ENCODE measurements at places on chromosomes 4 and X. TPM values are rescaled to one million over a fixed set of nuclear protein-coding genes. Genes with fewer than 3 reads are reported as not detected.

Gene HHIP
- 0.78 TPM for total RNA-seq

Gene PAGE2B
- total RNA-seq, result not detected

Gene CHST7
- 20.7 TPM for total RNA-seq

Gene HS3ST1
- 0.71 TPM for total RNA-seq

Gene CCDC110
- 0.06 TPM for total RNA-seq

Gene PARM1
- total RNA-seq, result 0.48 TPM

Gene CENPVL3
- total RNA-seq, result 0.14 TPM

Gene PHF8
- 9.4 TPM for total RNA-seq

Gene CHRDL1
- total RNA-seq, result not detected

Gene EIF4E
- 70.1 TPM for total RNA-seq

Gene BMPR1B
- total RNA-seq, result 7.7 TPM

Gene MAGEA12
- total RNA-seq, result 0.12 TPM

Gene TREX2
- 1.7 TPM for total RNA-seq

Gene CLIC2
- 0.20 TPM for total RNA-seq

Gene SOX3
- total RNA-seq, result not detected

Gene WNK3
- not detected for total RNA-seq

Gene DCHS2
- not detected for total RNA-seq

Gene LRCH2
- not detected for total RNA-seq

Gene NKX3-2
- total RNA-seq, result 0.09 TPM

Gene ARMCX4
- total RNA-seq, result 0.34 TPM

Gene EVC2
- total RNA-seq, result 2.5 TPM

Gene INTS6L
- 0.12 TPM for total RNA-seq

Gene TLR3
- 0.39 TPM for total RNA-seq

Gene IKBKG
- total RNA-seq, result 42.7 TPM

Gene GIMD1
- not detected for total RNA-seq

Gene SUPT20HL2
- total RNA-seq, result not detected

Gene CC2D2A
- 12.2 TPM for total RNA-seq

Gene UGT2A1
- total RNA-seq, result not detected

Gene ALAS2
- not detected for total RNA-seq

Gene DCAF8L2
- total RNA-seq, result not detected

Gene SHOX
- total RNA-seq, result not detected

Gene SH3RF1
- 11.3 TPM for total RNA-seq

Gene HMGN5
- 2.2 TPM for total RNA-seq

Gene CXCL13
- not detected for total RNA-seq

Gene TRPC5OS
- not detected for total RNA-seq

Gene TCEAL7
- total RNA-seq, result not detected

Gene CYBB
- not detected for total RNA-seq

Gene GUCY1B1
- 0.28 TPM for total RNA-seq

Gene DCLK2
- total RNA-seq, result 10.2 TPM

Gene GSX2
- not detected for total RNA-seq
